Vagina (tissue), 2 donors: ENCODE measurements at places on chromosomes 6 and 20.

- H3K4me3 ChIP-seq, result no peak overlapping the region
- DNase-seq, result no peak
- H3K36me3 ChIP-seq, result no peaks in the 10 kb centered on the region
- H3K27me3 ChIP-seq, result no peaks in the 10 kb centered on the region
- H3K27ac ChIP-seq, result peak overlapping the region; percentile 59
- H3K4me1 ChIP-seq, result peaks cover 20% of the 10 kb centered on the region
These were observed 60.0 kb upstream of the PIM1 start for GRCh38 chr6:37109714-37110499.

- no peaks in the 10 kb centered on the region for H3K4me1 ChIP-seq
- no peak overlapping the region for H3K4me3 ChIP-seq
- no peaks in the 10 kb centered on the region for H3K36me3 ChIP-seq
- DNase-seq, result no peak
- H3K27me3 ChIP-seq, result peaks cover 8% of the 10 kb centered on the region
- no peak overlapping the region for H3K27ac ChIP-seq
These were observed 11.3 kb downstream of the TFAP2B start for GRCh38 chr6:50829898-50830444.

DNA sequence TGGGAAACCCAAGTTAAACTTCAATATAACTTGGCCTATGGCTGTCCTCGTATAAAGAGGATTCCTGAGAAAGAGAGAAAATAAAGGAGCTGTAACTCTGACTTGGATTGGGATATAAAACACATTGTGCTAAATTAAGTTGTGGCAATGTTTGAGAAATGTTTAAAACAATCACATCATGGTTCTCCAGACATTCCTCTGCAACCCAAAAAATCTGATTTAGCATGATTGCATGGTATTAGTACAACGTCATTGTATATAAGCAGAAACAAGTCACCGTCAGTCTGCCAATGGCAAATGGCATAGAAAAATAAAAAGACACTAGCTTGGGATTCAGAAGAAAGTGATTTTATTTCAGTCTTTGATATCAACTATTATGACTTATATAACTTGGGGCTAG, 140.2 kb upstream of the FAM83B start:
- H3K36me3 ChIP-seq, result no peaks in the 10 kb centered on the region
- no peak overlapping the region for H3K4me3 ChIP-seq
- H3K27ac ChIP-seq, result no peak overlapping the region
- no peaks in the 10 kb centered on the region for H3K4me1 ChIP-seq
- no peak for DNase-seq

DNA sequence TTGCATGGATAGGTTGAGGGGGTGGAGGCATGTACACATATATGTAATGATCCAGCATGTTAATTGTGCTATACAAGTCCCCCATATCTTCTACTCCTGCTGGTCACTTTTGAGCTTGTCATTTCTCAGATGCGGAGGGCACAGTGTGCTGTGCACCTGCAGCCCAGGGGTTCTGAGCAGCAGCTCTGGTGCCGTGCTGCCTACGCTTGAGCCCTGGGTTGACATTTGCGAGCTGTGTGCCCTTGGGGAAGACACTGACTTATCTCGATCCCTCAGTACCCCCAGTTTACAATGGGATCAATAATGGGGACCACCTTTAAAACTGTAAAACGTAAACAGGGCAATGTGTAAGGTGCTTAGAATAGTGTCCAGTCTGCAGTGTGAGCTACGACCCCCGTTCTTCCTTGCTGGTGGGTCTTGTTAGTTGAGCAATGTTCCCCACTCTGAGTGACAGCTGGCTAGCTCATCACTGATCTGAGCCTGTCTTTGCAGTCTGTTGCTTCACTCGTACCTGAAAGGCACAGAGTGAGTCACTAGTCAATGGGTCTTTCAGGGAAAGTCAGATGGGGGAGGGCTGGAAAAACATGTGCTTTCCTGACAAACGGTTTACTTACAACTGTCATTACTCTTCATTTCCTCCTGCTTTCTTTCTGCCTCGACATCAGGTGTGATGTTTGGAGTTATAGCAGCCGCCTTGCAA, 91.7 kb downstream of the SLC2A10 start:
- no peak overlapping the region for H3K27ac ChIP-seq
- H3K4me3 ChIP-seq, result no peak overlapping the region
- H3K36me3 ChIP-seq, result no peaks in the 10 kb centered on the region
- no peak for DNase-seq

DNA sequence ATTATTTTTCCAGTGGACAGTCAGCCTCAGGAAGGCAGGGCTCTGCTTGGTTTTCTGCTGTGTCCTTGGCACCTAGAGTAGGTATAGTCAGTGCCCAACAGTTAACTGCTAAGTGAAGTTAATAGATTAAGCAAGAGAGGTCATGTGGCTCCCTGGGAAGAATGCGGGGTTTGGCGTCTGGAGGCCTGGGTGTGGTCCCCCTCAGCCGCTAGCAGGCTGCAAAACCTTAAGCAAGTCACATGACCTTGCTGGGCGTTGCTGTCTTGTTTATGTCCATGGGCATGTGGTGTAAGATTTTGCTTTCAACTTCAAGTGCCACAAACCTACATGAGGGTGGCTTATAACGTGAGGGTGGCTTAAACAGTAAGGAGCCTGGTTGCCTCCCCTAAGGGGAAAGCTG, 75.5 kb upstream of the SCP2D1 start:
- H3K4me3 ChIP-seq, result no peak overlapping the region
- DNase-seq, result no peak
- no peaks in the 10 kb centered on the region for H3K36me3 ChIP-seq
- H3K27ac ChIP-seq, result peak overlapping the region; percentile 49
